T-helper 22 cell (primary cell): ENCODE measurements at places on chromosomes 1 and 21.

- no peak for DNase-seq
Measured at GRCh38 chr1:231032963-231033362, 7.1 kb downstream of the FAM89A start.

GRCh38 chr1:208131621-208132286 lies 112.4 kb downstream of the PLXNA2 start:
- no peak for DNase-seq

GRCh38 chr1:40381268-40382107 lies 8.0 kb downstream of the SMAP2 start:
- no peak for DNase-seq

DNA sequence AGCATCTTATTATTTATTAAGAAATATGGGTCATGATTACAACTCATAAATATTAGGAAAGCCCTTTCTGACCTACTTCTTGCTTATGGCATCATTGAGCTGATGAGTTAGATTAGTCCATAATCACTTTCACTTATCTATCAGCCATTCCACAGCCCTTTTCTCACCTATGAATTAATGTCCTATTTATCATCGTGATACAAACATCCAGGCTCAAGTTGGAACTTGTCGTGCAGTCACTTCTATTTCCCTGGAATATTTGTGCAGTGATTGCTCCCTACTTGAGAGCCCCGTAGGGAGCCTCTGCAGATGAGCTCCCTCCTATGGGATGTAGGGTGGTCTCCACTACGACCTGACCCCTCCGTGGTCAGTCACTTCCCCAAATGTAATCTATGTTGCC lies 8.1 kb upstream of the F3 start:
- DNase-seq = no peak

GRCh38 chr1:175154629-175155472 lies 37.7 kb downstream of the KIAA0040 start:
- DNase-seq = peak; percentile 43

- no peak for DNase-seq
Measured at GRCh38 chr1:39776886-39777285, 5.7 kb upstream of the OXCT2 start.

GRCh38 chr1:147152772-147153171 lies 19.5 kb downstream of the PRKAB2 start:
- no peak for DNase-seq

DNA sequence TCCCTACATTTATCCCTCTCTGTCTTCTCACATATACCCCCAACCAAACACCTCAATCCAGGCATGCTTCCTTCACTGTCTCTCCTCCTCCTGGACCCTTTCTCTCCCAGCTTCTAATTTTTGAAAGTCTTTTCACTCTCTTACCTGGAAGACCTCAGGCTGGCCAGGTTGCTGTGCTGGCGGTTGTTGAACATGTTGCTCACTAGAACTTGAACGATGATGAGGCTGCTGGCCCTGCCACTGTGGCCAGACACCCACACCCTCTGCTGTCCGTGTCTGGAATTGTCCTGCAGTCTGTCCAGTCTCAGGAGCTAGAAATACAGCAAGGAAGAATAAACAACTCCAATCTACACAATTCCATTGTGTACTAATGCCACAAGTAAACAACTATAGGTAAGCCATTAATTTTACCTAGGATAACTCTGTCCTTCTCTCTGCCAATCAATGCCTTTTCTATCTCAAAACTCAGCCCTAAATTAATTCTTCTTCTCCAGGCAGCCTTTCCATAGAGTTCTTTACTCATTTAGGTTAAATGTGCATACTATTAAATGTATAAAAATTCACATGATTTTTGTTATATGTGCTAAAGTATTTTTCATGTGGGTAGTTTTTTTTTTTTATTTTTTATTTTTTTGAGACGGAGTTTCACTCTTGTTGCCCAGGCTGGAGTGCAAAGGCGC lies 5.1 kb upstream of the CTSK start:
- DNase-seq = no peak

- DNase-seq = no peak
Measured at GRCh38 chr21:46515109-46515508, 56.4 kb downstream of the DIP2A start.

DNA sequence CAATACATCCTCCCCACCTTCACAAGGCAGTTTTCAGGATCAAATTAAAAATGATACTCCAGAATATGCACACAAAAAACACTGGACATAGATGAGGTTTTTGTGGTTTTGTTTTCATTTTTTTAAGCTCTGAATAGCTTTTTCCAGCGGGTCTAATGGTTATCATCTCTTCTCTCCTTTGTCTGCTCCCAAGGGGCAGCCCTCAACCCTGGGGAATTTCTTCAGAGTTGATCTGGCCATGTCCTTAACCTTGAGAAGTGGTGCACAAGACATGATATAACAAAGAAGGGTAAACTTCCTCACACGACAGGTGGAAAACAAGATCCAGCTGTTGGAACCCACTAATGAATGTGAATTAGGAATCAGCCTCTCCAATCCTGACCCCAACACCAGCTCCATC lies 1.5 kb upstream of the CD244 start:
- no peak for DNase-seq

DNA sequence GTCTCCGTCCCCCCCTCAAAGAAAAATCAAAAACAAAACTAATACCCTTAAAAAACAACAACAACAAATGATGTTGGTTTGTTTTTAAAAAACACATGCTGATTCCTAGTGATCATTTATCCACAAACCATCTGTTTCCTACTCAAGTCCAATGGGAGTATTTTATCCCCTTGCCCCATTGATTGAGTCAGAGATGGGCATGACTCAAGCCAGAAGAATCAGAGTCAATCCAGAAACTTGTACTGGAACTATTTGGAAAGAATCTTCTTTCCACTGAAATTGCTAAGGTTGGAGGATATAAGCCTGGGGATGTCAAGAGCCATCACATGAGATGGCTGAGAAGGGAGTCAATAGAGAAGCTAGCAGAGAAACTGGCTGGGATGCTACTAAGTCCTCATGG lies 176.4 kb downstream of the MIS18A start:
- no peak for DNase-seq

- DNase-seq = no peak
Measured at GRCh38 chr21:16821588-16821987, 691.3 kb upstream of the CXADR start.

DNA sequence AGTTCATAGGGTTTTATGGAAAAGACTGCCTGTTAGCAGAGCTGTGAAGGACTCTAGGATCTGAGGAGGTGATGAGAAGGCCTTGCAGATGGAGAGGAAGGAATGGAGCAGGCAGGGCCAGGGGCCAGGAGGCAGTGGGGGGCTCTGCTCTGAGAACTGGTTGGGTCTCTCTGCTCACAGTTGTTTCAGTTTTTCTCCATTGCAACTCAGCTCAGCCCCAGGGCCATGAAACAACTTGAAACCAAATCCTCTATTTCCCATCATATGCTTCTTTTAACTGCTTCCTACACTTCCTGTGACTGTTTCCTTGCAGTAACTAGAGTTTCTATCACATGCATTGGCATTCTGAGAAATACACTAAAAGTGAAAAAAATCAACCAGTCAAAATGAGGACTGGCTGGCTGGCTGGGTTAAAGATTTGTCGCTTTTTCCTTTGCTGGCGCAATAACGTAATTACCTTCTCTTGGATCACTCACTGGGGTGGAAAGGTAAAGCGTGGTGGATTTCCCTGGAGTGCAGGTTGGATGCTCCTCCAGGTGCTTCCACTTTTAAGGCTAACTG lies 172.0 kb downstream of the CDC7 start:
- no peak for DNase-seq

GRCh38 chr1:231187571-231187970 lies 25.7 kb downstream of the TRIM67 start:
- DNase-seq = no peak

DNA sequence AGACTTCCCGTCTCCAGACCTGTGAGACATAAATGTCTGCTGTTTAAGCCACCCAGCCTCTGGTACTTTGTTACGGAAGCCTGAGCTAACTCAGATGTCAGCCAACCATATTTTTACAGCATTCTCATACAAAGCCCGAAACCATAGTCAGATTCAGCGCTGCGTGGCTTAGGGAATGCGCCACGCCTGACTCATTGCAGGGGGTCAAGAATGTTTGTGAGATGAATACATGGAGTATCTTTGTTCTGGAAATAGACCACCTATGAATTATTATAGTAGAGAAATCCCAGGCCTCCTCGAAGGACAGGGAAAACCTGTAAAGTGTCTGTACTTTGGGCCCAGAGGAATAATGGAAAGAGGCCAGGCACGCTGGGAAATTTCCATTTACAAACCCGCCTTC lies 434.8 kb downstream of the CAMTA1 start:
- DNase-seq = no peak

- no peak for DNase-seq
Measured at GRCh38 chr1:3886691-3887090, 13.4 kb downstream of the C1orf174 start.

DNA sequence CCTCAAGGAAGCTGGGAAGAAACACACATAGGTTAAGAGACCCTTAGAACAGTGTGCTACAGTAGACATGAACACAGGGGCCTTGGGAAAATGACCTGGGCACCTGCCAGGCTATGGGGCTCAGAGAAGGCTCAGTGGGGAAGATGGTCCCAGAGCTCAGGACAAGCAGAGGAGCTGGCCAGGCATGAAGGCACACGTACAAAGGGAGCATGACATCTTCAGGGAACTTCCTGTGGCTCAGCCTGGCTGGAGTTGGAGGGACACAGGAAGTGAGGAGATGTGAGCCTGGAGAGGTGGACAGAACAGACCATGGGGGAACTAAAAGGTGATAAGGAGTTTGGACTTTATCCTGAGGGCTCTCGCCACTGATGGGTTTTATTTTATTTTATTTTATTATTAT lies 3.8 kb upstream of the SLC50A1 start:
- DNase-seq = no peak

GRCh38 chr1:179824265-179824664 lies 53.3 kb downstream of the TOR1AIP2 start:
- DNase-seq = no peak

DNA sequence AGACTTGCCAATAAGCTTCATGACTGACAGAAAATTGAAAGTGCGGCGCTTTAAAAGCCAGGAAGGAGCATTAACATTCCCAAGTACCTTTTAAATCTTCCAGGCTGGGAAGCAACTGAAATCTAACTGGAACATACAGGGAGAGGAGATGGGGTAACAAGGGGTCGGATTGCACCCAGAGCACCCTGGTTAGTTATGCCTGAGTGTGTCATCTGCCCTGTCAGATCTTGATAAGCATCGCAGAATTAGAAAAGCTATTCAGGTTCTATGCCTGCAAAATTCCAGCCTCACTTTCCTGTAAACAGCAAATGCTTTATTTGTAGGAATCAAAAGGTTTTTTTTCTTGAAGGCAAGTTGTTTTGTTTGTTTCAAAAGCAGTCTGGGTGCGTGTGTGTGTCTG lies 58.5 kb downstream of the SERBP1 start:
- DNase-seq = no peak

DNA sequence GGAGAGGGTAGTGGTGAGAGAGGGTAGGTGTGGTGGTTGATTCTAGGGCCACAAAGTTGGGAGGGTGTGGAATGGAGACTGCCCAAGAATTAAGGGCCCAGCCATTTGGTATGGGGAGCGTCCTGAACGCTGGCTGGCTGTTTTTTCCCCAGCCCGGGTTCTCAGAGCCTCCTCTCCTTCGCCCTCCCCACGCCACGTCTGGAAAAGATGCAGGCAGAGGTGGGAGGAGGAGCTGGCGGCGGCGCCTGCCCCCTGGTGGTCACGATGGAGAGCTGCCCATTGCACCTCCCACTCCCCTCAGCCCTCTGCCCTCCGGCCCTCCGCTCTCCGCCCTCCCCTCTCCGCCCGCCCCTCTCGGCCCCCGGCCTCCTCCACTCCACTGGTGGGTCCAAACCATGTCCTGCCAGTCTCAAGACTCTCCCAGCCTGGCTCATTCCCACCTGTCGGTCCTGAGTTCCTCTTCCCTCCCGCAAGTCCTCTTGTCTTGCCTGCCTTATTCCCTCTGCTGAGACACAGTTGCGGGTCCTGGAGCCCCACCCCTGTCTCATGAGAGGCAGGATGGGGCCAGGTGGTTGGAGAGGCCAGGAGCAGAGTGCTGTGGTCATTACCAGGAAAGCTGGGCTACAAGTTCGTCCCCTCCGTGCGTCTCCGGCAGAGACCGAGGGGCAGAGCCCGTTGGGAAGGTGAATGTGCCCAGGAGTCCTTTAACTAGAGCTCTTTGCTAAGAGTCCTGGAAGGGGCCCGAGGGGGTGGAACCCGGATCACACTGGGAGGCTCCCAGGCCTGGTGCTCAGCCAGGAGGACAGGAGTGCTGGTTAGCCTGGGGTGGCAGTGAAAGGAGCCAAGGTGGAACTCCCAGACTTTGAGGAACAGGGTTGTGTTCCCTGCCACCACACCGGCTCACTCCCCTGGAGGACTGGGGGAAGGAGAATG lies 22.6 kb downstream of the ETNK2 start:
- DNase-seq = peak; percentile 29

- no peak for DNase-seq
Measured at GRCh38 chr1:193486671-193487229, 300.3 kb upstream of the B3GALT2 start.

DNA sequence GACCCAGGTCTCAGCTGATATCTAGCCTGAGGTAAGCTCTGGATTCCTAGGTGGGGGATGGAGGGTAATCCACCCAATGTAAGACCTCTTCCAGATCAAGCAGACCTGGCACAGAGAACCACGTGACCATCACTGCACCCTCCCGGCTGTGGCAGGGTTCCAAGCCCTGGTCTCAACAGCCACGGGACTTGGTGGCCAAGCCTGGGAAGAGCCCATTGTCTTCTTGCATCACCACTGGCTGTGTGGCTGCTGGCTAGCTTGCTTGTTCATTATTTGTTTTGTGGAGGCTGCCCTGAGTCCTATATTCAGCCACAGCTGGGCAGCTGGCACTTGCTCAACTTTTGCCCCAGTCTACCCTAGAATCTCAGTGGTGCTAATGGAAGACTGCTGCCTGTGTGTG lies 24.1 kb upstream of the NFASC start:
- no peak for DNase-seq

DNA sequence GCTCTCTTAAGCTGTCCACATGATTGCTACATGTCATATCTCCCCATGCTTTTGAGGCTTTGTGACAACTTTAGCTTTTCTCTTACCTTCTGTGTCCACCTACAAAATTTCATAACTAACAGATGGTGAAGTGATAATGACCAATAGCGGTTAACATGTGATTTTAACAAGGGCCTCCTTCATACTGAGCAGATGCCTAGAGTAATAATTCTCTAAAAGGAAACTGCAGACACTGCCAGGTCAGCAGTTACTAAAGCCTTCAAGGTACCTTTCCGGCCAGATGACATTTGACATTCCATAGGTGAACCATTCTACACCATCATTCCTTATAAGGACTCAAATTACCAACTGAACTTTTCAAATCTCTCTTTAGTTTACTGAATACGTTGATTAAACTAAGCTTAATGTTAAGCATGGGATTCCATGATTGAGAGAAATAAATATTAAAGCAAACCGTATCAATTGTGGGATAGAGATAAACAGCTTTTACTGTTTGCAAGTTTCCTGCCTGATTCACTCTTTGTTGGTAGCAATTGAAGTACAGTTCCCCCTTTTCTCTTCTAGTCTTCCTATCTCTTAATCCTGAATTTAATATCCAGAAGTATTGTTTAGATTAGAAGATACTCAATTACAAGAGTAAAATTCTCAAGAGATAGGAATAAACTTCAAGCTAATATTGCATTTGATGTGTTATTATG lies 205.1 kb downstream of the PLA2G4A start:
- no peak for DNase-seq
